A172 (cell line): ENCODE measurements at places on chromosomes 3 and 15.
A peak's percentile ranks its signal among the peaks of the same experiment; 100 is the strongest.

- no peak for DNase-seq
These were observed at the start of gene CD200 for GRCh38 chr3:112333002-112333380. Gene CD200 (plus strand): TSS chr3:112333156. CDS start chr3:112333213, 57 bp downstream.

DNA sequence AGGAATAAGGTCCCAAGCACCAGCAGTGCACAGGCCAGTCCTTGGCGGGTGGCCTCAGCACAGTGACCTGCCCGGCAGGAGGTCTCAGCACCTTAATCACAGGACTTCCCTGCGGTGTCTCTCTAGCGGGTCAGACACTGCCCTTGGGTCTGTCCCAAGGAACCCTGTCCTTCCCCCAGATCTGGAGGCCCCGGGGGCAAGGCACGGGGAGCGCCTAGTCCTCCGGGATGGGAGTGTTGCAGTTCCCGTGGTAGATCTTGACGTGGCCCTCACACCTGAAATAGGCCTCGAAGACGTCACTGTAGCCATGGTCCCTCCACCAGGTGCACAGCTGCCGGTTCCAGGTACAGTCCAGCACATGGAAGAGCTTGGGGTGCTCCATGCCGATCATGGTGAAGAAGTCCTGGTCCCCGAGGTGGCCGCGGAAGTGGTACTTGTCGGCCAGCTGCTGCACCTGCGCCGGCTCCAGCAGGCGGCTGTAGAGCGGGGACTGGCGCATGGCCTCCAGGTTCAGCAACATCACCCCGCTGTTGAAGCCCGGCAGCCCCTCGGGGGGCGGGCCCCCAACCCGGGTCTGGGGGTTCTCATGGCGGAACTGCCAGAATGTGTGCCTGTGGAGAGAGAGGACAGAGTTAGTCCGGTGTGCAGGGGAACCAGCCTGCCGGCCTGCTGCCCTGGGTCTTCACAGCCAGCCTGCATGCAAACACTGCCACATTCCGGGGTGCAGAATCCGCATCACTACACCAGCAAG lies 201.3 kb downstream of the XXYLT1 start:
- DNase-seq: no peak

DNA sequence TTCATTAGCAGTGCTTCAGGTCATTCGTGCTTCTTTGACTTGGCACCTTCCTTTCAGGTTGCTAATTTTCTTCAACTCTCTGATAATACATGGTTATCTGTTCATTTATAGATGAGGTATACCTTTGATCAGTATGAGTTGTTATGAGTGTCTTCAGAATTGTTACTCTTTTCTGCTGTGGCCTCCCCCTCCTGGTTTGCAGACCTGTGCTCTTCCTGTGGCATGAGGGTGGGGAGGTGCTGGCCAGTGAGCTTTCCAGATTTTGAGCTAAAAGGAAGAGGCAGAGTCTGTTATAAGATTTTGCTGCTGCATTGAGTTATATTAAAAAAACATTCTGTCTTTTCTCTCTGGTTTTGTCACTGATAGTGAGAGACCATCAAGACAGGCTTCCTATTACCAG lies 30.8 kb upstream of the GOLGA6L9 start:
- no peak for DNase-seq

DNA sequence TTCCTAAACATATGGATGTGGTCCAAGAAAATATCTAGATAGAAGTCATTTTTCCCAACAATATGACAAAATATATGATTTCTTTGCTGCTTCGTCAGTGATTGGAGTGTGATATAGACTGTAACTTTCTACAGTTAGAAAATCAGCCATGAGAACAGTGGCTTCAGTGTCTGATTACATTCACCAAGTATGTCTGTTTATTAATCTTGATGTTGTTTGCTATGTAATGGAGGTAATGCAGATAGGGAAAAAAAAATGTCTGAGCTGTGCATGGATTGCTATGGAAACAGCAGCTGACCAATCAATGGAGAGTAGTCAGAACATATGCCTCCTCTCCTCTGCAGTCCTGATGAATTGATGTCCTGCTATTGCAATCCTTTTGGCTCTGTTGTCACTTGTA lies 72.3 kb upstream of the GAP43 start:
- DNase-seq: no peak

- no peak for DNase-seq
These were observed 133.6 kb downstream of the UACA start for GRCh38 chr15:70629735-70630273.

GRCh38 chr3:29290596-29290995 lies 9.7 kb downstream of the RBMS3 start:
- DNase-seq: no peak

GRCh38 chr3:108620250-108620649 lies 30.7 kb downstream of the DZIP3 start:
- no peak for DNase-seq

- no peak for DNase-seq
These were observed 875.1 kb downstream of the NSUN3 start for GRCh38 chr3:94937980-94938379.

GRCh38 chr15:38002883-38003477 lies 68.5 kb downstream of the TMCO5A start:
- peak; percentile 53 for DNase-seq

GRCh38 chr3:13379201-13379830 lies 40.8 kb downstream of the NUP210 start:
- peak; percentile 84 for DNase-seq

- DNase-seq: no peak
These were observed 266.2 kb downstream of the NLGN1 start for GRCh38 chr3:173663696-173664111.

- no peak for DNase-seq
These were observed 20.1 kb downstream of the PLA2G4B start for GRCh38 chr15:41858756-41859155.

- no peak for DNase-seq
These were observed 47.6 kb downstream of the TIPARP start for GRCh38 chr3:156721687-156722618.

DNA sequence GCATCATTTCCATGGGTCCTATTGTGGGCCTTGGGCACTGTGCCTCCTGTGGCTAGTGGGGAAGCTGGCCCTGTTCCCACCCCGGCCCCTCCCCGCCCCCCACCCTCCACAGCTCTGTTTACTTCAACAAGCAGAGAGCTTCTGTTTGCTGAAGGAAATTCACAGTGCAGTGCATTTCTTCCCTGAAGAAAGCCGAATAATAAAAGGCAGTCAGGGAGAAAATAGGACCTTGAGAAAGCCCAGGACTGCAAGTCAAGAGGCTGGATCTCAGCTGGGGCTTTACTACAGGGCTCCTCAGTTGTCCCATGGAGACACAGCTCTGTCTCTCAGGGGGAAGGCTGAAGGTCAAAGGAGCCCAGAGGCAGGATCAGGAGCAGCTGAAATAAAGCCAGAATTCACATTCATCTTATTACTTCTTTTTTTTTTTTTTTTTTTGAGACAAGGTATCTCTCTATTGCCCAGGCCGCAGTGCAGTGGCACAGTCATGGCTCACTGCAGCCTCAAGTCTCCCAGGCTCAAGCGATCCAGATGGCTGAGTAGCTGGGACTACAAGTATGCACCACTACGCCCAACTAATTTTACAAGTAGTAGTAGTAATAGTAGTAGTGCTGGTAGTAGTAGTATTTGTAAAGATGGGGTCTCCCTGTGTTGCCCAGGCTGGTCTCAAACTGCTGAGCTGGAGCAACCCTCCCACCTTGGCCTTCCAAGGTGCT lies 33.0 kb upstream of the LACTB start:
- DNase-seq: no peak
